Large intestine (tissue), 12 donors: ENCODE measurements at places on chromosomes 13 and 19. TPM values are rescaled to one million over a fixed set of nuclear protein-coding genes. Genes with fewer than 3 reads are reported as not detected.

Gene KRTDAP
- polyA plus RNA-seq = 0.40 TPM

Gene IGFLR1
- 3.8 TPM for polyA plus RNA-seq

GRCh38 chr13:37966266-37966665 lies 96.7 kb upstream of the TRPC4 start:
- DNase-seq = no peak

- DNase-seq = no peak
Observed at GRCh38 chr19:51282335-51282734, 29.1 kb upstream of the IGLON5 start.
